ENCODE measurements at places on chromosomes 7 and 10.

- no peak for DNase-seq
These were observed 310.4 kb downstream of the EXOC4 start for GRCh38 chr7:133563251-133563650.

DNA sequence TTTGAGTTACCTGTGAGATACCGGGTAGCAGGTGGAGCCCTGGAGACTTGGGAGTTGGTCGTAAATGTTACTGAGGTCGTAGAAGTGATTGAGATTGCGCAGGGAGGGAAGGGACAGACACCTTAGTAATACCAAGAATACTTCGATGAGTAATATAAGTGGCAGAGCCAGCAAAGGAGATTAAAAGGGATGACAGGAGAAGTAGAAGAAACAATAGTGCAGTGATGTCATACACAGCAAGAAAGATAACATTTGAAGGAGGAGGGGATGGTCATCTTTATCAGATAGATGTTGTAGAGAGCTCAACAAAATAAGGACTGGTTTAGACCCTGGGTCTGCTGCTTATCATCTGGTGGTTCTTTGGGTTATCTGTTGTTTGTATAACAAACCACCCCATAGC is 5.0 kb downstream of the BCCIP start:
- no peak for DNase-seq

DNA sequence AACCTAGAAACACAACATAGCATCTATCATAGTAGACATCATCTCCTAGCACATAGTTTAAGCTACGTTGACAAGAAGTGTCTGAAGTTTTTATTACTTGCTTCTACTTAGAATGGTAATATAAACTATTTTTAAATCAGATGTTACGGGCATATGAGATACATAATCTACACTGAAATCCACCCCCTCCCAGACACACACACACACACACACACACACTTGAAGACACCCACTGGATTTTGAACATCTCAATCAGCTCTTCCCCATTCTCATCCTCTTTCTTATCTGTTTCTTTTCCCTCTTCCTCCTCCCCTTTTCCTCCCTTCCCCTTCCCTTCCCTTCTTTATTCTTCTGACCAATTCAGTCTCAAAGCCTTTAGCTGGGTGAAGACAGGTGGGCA is 175.9 kb downstream of the PAXIP1 start:
- DNase-seq, result no peak

DNA sequence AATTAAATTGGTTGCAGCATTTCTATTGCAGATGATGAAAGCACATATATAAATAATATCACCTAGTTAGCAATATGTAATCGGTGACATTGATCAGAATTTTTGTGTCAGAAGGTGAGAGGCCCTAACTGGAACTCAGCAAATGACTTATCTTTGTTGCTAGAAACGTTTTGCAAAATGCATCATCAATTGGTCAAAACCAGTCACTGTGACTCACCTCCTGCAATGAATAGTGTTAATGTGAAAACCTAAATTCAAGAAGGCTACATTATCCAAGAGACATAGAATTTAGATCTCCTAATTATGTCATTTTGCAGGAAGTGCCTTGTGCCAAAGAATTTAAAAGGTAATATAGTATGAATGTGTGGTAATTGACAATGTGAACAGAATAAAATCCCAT is 9.8 kb upstream of the PNLIPRP3 start:
- no peak for DNase-seq

DNA sequence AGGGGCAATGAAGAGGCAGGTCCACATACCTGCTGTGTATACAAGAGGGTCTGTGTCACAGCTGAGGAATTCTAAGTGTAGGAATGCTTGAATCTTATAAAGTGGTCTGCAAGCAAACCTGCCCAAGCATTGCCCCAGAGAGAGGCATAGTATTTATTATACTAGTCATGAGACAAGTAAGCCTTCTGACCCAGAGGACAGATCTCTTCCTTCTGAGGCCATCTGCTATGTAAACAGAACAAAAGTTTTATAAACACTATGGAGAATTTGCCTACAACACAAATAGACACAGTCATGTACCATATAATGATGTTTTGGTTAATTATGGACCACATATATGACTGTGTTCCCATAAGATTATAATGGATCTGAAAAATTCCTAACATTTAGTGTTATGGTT is 388.2 kb downstream of the NEBL start:
- DNase-seq, result no peak

GRCh38 chr10:18273039-18273438 is 132.8 kb downstream of the CACNB2 start:
- DNase-seq, result no peak

- no peak for DNase-seq
These were observed 232.5 kb upstream of the IGFBP3 start for GRCh38 chr7:46153583-46153950.

DNA sequence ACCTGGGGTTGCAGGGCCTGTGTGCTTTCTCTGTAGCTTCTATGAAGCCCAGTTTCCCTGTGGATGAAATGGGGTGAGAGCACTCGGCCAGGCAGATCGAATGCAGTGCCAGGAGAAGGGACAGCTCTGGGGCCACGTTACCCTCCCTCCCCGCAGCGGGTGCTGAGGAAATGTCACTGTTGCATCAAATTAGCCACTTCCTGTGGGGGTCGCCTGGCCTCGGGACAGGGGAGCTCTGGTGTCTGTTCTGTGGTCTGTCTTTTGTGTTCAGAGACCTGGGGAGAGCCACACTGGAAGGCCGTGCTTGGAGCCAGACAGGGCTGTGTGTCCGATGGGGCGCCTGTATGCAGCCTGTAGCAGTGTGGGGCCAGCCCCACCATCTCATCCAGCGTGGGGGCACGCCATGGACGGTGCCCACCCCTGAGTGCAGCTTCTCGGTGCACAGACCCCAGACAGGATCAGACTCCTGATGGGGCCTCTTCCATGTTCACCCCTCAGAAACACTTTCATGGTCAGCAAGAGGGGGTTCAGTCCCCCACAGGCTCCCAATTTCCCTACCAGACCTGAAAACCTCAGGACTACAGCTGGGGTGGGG is 13.6 kb downstream of the TTYH3 start:
- no peak for DNase-seq

DNA sequence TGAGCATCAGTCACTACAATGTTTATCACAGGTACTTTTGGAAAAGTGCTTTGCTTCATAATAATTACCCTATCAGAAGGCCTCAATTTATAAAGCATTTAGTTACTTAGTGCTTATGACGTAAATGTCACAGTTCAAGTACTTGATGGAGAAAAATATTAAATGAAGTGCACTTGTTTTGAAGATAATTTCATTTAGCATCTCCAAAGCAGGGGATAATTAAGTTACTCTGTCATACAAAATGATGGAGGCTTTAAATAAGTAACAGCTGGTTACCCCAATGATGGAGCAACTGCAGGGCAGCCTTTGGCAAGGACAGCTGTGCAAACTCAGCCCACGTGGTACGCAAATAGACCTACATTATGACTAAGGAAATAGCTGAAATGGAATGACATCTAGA is 768.8 kb downstream of the GRM8 start:
- DNase-seq, result no peak

GRCh38 chr7:49714182-49714581 is 59.3 kb upstream of the VWC2 start:
- no peak for DNase-seq

DNA sequence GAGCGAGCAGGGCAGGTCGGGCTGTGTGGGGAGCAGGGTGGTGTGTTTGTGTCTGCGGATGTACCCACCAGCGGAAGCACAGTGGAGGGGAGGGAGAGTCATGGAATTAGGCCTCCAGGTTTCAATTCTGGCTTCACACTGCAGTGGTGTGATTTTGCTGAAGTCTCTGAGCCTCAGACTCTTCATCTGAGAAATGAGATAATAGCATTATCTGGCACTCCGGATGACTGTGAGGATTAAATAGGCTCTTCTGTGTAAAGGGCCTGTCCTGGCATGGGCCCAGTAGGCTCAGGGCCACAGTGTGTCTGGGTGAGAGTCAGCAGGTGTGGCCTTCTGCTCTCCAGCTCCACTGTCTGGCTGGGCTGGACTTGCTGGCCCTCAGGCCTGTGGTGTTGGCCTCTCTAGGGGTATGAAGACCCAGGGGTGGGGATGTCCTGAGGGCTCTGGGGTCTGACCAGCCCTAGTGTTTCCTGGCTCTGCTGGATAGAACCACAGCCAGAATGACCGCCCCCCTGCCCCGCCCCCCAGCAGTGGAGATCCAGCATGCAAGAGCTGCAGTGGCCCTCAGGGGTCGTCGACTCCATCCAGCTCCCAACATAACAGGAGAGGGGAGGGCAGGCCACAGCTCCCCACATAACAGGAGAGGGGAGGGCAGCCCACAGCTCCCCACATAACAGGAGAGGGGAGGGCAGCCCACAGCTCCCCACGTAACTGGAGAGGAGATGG is 178.6 kb downstream of the RPS24 start:
- no peak for DNase-seq

DNA sequence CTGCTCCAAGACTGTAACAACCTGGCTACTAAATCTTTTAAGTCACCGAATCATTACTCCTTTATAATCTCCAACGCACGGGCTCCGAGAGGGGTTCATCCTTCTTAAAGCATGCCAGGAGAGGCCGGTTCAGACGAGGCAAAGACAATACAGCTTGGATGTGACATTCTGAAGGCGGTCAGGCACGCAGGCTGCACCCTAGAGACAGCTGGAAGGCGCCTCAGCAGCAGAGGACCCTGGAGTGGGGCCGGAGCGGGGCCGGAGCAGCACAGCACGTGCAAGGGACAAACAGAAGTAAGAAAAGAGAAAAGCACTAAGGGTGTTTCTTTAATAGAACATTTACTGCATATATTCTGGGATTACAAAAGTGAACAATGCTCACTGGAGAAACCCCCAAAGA is 97.8 kb upstream of the PPP2R2D start:
- DNase-seq, result no peak

DNA sequence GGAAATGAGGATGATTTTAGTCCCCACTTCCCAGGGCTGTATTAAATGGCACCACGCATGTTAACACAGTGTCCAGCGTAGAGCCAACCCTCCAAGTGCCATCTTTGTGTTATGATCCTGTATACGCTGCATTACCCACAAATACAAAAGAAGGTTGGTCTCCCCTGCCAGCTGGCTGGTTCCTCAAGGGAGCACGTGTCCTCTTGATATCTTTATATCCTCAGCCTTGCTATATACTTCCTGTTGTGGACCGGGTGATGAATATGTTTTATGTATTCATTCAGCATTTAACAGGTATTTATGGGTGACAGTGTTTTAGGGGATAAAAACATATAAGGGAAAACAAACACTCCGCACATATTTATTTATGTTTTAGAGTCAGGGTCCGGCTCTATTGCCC is 23.2 kb upstream of the PRRT4 start:
- no peak for DNase-seq

- DNase-seq, result no peak
These were observed 110.8 kb downstream of the TPK1 start for GRCh38 chr7:144725070-144725469.

GRCh38 chr10:33244354-33244967 is 90.0 kb downstream of the NRP1 start:
- peak; percentile 70 for DNase-seq

GRCh38 chr7:34057956-34058355 is 152.6 kb downstream of the BMPER start:
- no peak for DNase-seq

DNA sequence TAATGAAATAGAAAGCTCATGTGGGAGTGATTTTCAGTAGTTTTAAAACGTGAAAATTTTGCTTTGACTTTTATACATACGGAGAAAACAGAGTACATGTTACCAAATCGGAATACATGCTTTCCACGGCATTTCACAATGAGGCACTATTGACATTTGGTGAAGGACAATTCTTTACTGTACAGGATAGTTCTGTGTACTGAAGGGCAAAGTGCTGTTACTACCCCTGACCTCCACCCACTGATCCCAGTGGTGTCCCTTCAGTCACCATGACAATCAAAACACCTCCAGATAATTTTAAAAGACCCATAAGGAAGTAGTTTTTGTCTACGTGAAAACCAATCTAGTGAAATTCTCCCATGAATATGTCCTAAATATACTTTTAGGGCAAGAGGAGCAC is 33.1 kb upstream of the ANK3 start:
- no peak for DNase-seq

DNA sequence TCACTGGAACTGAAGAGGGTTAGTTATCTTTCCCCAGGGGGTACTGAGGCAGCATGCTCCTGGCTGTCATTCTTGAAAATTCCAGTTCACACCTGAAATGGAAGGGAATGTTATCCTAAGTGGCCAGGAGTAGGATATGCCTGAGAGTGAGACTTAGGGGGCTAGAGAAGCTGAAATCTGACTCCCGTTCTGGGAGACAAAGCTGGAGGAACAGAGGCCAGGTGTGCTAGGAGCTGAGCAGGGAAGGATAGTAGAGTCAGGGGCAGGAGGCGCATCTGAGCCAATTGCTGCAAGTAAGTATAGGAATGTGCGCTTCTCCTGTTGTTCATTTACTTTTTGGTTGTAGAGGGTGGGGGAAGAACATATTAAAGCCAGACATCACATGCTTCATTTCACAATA is 58.1 kb upstream of the KIAA1217 start:
- DNase-seq, result no peak

GRCh38 chr7:124630395-124630794 is 135.2 kb downstream of the GPR37 start:
- no peak for DNase-seq

DNA sequence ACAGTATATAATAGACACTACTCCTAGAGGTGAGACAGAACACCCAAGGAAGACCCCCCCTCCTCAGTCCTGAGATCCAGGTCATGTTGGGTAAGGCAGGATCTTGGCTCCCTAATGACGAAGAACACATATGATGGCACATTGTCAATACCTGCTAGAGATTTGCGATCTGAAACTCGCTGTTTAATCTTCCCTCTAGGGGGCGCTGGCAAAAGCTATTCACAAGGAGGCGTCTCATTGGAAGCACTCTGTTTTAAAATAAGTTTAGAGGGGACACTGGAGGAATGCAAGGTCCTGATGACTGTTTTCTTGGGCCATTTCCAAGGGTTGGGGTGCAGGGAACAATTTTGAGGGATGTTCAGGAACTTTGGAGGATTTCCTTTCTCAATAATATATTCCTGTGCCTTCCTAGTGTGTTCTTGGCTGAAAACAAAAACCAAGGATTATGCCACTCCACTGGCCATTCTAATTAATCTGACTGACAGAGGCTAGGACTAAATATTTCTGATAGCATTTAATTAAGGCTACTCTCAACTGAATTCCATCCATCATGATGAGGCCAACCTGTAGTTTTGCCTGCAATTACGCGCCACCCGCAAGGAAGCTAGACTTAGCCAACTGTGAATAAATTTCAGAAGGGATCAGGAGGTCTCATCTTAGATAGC is 1013.8 kb upstream of the MBL2 start:
- no peak for DNase-seq

GRCh38 chr10:130747356-130747755 is 564.2 kb downstream of the TCERG1L start:
- no peak for DNase-seq

- no peak for DNase-seq
These were observed 29.1 kb upstream of the FAM107B start for GRCh38 chr10:14803827-14804226.

DNA sequence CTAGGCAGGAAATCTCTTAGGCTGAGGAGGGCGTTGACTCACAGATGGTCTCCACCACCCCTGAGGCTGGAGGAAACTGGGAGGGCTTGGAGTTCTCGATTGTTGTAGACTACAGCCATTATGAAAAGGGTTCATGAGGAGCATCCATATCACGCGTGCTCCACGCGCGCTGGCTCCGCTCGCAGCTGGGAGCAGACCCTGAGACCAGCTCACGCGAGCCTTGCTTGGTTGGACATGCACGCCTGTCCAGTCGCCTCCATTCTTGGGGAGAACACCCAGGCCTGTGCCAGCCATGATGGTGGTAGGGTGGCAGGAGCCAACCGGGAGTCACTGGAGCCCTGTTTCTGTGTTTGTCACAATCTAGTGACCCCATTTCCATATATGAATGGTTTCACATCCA is 139.1 kb downstream of the TCERG1L start:
- no peak for DNase-seq

GRCh38 chr10:61286686-61287085 is 166.5 kb downstream of the TMEM26 start:
- DNase-seq, result no peak

Measured in fibroblast of skin of left quadriceps (primary cell).